Smooth muscle cell of the umbilical artery (primary cell): ENCODE measurements at places on chromosomes 1 and 21. TPM values are rescaled to one million over a fixed set of nuclear protein-coding genes. Genes with fewer than 3 reads are reported as not detected.

Gene COL11A1
- total RNA-seq: 346 and 376 TPM in 2 replicates

Gene SPATA46
- not detected in 2 replicates for total RNA-seq

Gene CR2
- total RNA-seq: not detected in 2 replicates

Gene GPA33
- total RNA-seq: not detected in 2 replicates

Gene RPE65
- not detected in 2 replicates for total RNA-seq

Gene HSPA6
- 0.30 and 1.1 TPM in 2 replicates for total RNA-seq

Gene PLPP3
- 5.3 and 18.1 TPM in 2 replicates for total RNA-seq

Gene ACTN2
- total RNA-seq: under 0.01 and 0.32 TPM in 2 replicates

Gene PRDM2
- total RNA-seq: 9.2 and 14.3 TPM in 2 replicates

Gene AMY1B
- total RNA-seq: not detected in 2 replicates

Gene VHLL
- total RNA-seq: 0.28 TPM in 1 of 2 replicates, not detected in the other

Gene MAGOH
- 25.5 and 28.1 TPM in 2 replicates for total RNA-seq

Gene AGO1
- total RNA-seq: 11.9 and 26.8 TPM in 2 replicates

Gene MX2
- total RNA-seq: 4.8 and 5.3 TPM in 2 replicates

Gene LRRC7
- 0.46 TPM in 1 of 2 replicates, not detected in the other for total RNA-seq

Gene HSD3B2
- total RNA-seq: not detected in 2 replicates

Gene PLXNA2
- 3.3 TPM in 2 replicates for total RNA-seq

Gene HHAT
- total RNA-seq: 8.2 and 9.2 TPM in 2 replicates

Gene KRTAP7-1
- not detected in 2 replicates for total RNA-seq

Gene SYT14
- total RNA-seq: 0.28 and 0.89 TPM in 2 replicates

Gene PLA2G2C
- not detected in 2 replicates for total RNA-seq

Gene CFHR5
- total RNA-seq: not detected in 2 replicates

Gene TRABD2B
- total RNA-seq: under 0.01 and 0.14 TPM in 2 replicates

Gene SLC9C2
- total RNA-seq: 0.30 and 0.46 TPM in 2 replicates

Gene TMEM167B
- 33.0 and 40.7 TPM in 2 replicates for total RNA-seq

Gene S100A14
- not detected in 2 replicates for total RNA-seq

Gene AGMAT
- 1.5 and 2.0 TPM in 2 replicates for total RNA-seq

Gene SMG7
- 30.0 and 40.4 TPM in 2 replicates for total RNA-seq

Gene IL20
- not detected in 2 replicates for total RNA-seq

Gene SYPL2
- total RNA-seq: under 0.01 TPM in 1 of 2 replicates, not detected in the other

Gene KPNA6
- total RNA-seq: 38.3 and 52.5 TPM in 2 replicates

Gene CD1B
- total RNA-seq: not detected in 2 replicates

Gene CXADR
- 1.8 and 2.0 TPM in 2 replicates for total RNA-seq

Gene OR4F16
- not detected in 2 replicates for total RNA-seq

Gene EVA1B
- total RNA-seq: 84.0 and 161 TPM in 2 replicates

Gene COL8A2
- 9.2 and 19.6 TPM in 2 replicates for total RNA-seq

Gene MASP2
- total RNA-seq: not detected in 2 replicates

Gene CELA2A
- total RNA-seq: not detected in 2 replicates

Gene LIPI
- not detected in 2 replicates for total RNA-seq

Gene TMEM52
- 0.32 TPM in 1 of 2 replicates, not detected in the other for total RNA-seq

Gene C1orf74
- total RNA-seq: 2.4 TPM in 2 replicates

Gene GBP7
- total RNA-seq: not detected in 2 replicates

Gene IFI44L
- 1.6 and 4.8 TPM in 2 replicates for total RNA-seq

Gene OSCP1
- 5.4 and 10.4 TPM in 2 replicates for total RNA-seq

Gene RGS2
- total RNA-seq: 70.7 and 115 TPM in 2 replicates

Gene SYTL1
- total RNA-seq: 0.23 and 0.59 TPM in 2 replicates

Gene PIAS3
- 7.4 and 17.6 TPM in 2 replicates for total RNA-seq

Gene ICOSLG
- under 0.01 and 0.46 TPM in 2 replicates for total RNA-seq

Gene ATP6V1G3
- not detected in 2 replicates for total RNA-seq

Gene RGSL1
- not detected in 2 replicates for total RNA-seq

Gene GSTM3
- 24.3 and 138 TPM in 2 replicates for total RNA-seq

Gene XCL1
- total RNA-seq: not detected in 2 replicates
